ENCODE measurements at places on chromosomes 13 and 19. TPM values are rescaled to one million over a fixed set of nuclear protein-coding genes. Genes with fewer than 3 reads are reported as not detected.

The DCLK1 gene
- 8.6 TPM for polyA plus RNA-seq

The CD22 gene
- 7.5 TPM for polyA plus RNA-seq

The LILRB3 gene
- 1.8 TPM for polyA plus RNA-seq

The KCNN4 gene
- polyA plus RNA-seq: 1.2 TPM

The PPP1R13L gene
- polyA plus RNA-seq: 8.3 TPM

The FPR2 gene
- 0.41 TPM for polyA plus RNA-seq

The SLC27A5 gene
- 8.2 TPM for polyA plus RNA-seq

The TMEM221 gene
- polyA plus RNA-seq: 2.0 TPM

The MBD3L2 gene
- polyA plus RNA-seq: not detected

GRCh38 chr19:920051-920864, 3.1 kb downstream of the KISS1R start:
- DNase-seq: no peak

GRCh38 chr13:51000571-51001260, 91.1 kb downstream of the RNASEH2B start:
- DNase-seq: no peak

DNA sequence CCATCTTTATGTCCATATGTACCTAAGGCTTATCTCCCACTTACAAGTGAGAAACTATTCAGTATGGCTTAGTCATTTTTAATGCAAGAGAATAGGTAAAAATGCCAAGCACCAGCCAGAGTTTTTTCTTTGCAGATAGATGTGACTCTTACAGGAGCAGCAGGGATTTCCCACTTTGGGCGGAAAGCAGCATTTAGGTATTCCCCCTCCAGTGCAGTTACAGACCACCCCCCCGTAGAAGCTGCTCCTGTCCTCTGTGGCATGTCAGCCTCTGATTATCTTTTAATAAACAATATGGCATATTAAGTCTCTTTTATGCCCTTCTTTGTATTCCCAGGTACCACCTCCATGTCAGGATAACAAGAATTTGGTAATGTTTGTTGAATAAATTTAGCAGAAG, 24.7 kb upstream of the USPL1 start:
- DNase-seq: no peak

DNA sequence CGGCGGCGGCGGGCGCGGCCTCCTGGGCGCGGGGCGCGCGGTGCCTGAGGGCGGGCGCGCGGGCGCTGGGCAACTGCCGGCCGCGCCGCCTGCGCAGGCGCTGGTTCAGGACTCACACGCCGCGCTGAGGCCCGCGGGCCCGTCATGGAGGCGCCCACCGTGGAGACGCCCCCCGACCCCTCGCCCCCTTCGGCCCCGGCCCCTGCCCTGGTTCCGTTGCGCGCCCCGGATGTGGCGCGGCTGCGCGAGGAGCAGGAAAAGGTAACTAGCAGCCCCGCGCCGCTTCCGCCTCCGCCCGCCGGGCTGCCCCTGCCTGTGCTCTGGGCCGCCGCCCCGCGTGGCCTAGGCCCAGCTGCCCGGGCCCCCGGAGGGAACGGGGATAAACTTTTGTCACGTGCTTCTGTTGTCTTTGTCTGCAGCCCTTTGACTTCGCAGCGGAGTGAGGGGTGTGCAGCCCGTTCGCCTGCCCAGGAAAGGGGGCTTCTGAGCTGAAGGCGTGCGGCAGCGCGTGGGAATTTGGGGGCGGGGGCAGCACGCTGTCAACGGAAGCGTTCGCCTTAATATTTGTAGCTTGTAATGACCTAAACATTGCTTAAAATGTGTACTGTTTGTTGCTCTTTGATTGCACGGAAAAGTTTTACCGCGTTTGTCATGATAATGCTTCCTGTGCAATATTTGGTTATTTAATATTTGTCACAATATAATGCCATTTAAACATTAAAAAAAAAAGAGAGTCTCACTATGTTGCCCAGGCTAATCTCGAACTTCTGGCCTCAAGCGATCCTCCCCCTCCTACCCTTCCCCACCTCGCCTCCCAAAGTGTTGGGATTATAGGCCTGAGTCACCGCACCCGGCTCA, 594 bp downstream of the URI1 start:
- DNase-seq: no peak

- no peak for DNase-seq
Observed at GRCh38 chr19:38239816-38240215, 15.8 kb upstream of the DPF1 start.

DNA sequence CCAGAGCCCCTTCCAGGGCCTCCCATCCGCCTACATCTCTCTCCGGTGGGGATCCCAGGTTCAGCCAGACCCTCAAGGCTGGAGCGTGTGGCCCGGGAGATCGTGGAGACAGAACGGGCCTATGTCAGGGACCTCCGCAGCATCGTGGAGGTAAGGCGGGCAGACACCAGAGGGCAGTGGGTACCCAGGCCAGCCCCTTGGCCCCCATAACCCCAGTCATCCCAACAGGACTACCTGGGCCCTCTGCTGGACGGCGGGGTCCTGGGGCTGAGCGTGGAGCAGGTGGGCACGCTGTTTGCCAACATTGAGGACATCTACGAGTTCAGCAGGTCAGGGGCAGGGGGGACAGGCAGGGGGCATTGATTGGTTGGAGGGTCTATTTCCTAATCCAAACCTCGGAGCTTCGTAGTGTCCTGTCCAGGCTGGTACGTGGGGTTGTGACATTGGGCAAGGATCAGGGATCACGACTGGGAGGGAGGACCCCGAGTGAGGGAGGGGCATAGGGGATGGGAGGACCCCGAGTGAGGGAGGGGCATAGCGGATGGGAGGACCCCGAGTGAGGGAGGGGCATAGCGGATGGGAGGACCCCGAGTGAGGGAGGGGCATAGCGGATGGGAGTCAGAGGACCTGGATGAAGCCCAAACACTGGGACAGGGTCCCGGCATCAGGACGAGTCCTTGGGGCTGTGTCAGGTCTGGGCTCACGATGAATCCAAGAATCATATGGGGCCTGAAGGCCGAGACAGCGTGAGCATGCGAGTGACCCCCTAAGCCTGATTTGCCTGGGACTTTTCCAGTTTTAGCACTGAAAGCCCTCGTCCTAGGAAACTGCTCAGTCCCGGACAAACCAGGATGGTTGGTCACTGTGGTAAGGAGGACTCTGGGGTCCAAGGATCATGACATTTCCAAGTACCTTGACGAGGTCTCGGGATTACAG, 2.9 kb downstream of the PLEKHG2 start:
- no peak for DNase-seq

DNA sequence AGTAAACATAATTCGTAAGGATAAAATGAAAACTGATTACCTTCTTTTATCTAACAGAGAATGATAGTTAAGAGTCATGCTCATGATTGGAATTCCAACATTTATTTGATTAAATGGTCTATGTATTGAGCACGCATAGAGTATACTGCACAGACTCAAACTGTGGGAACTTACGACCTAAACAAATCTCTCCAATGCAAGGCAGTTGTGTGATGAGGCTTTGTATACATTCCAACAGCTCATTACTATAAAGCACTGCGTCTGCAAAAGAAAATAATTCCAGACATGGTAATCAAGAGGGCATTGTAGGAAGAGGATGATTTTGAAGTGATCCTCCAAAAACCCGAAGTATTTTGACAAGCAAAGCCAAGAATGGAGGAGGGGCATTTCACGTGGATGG, 169.5 kb downstream of the NUFIP1 start:
- no peak for DNase-seq

- DNase-seq: peak; percentile 64
Observed at GRCh38 chr13:30832845-30833332, 73.2 kb upstream of the MEDAG start.

GRCh38 chr19:16379521-16380313, 55.1 kb downstream of the KLF2 start:
- no peak for DNase-seq

DNA sequence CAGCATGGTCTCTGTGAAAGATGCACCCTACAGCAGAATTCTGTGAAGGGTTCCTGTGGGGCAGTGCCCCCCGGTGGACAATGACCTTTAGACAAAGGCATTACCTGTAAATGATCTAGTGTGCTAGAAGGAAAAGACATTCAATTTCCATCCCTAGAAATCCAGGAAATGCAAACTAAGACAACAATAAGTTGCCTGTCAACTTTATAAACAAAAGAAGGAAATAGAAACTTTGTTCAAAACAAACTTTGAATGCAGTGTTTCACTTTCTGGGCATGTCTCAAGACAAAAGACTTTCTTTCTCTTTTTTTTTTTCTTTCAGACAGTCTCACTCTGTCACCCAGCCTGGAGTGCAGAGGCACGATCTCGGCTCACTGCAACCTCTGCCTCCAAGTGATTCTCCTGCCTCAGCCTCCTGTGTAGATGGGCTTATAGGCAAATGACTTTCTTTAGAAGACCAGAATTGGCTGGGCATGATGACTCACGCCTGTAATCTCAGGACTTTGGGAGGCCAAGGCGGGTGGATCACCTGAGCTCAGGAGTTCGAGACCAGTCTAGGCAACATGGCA, 15.5 kb downstream of the TEX101 start:
- DNase-seq: no peak

GRCh38 chr13:48979892-48980291, 4.2 kb downstream of the FNDC3A start:
- no peak for DNase-seq

- DNase-seq: no peak
Observed at GRCh38 chr13:111916201-111916600, 150.7 kb upstream of the SOX1 start.

GRCh38 chr13:51786425-51787265, 17.3 kb downstream of the DHRS12 start:
- no peak for DNase-seq

DNA sequence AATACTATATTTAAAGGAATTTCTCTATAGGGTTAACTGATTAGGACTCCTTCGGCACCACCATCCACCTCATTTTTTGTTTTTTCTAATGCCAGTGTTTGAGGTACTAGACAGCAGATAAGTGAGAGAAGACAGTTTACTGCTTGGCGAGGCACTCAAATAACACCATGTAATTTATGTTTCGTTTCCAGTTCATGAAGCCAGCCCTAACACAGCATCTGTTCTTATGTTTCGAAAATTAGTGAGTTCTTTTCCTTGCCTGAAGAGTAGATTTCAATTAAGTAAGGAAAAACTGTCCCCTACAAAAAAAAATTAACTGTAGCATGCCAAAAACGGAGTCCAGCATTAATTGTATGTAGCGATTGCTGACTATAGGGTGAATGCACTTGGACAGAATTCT, 409.1 kb downstream of the TBC1D4 start:
- no peak for DNase-seq

GRCh38 chr19:34145741-34146202, 26.5 kb upstream of the LSM14A start:
- DNase-seq: peak; percentile 42

- no peak for DNase-seq
Observed at GRCh38 chr13:98144801-98145350, 2.0 kb downstream of the FARP1 start.

- DNase-seq: no peak
Observed at GRCh38 chr19:33496038-33496895, 25.3 kb downstream of the PEPD start.

- DNase-seq: no peak
Observed at GRCh38 chr19:8468761-8469373, 24.1 kb downstream of the HNRNPM start.

- DNase-seq: no peak
Observed at GRCh38 chr13:37074703-37075102, 15.2 kb upstream of the SUPT20H start.

DNA sequence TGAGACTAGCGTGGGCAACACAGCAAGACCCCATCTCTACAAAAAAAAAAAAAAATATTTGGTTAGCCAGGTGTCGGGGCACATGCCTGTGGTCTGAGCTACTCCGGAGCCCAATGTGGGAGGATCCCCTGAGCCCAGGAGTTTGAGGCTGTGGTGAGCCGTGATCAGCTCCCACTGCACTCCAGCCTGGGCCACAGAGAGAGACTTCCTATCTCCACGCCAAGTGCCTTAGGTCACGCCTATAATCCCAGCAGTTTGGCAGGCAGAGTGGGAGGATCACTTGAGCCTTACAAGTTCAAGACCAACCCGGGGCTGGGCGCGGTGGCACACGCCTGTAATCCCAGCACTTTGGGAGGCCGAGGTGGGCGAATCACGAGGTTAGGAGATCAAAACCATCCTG, 8.7 kb upstream of the ADAT3 start:
- DNase-seq: no peak

DNA sequence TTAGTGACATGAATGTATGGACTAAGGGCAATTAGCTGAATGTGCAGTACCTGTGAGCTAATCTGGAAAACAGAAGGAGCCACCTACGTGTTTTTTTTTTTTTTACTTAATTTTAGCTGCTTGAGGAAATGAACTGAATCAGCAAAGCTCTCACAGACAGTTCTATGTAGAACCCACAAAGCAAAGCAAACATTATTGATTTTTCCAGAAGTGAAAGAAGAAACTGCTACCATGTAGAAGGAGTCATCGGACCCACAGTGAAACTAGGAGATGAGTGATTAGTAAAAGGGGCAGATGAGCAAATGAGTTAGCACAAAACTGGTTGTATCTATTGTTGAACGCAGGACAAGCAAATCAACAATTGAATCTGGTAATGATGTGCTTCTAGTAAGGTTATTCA, 94.1 kb upstream of the SLC7A1 start:
- no peak for DNase-seq

- DNase-seq: no peak
Observed at GRCh38 chr13:20788312-20788711, 14.6 kb upstream of the EEF1AKMT1 start.

- DNase-seq: no peak
Observed at GRCh38 chr19:49551531-49551930, 23.7 kb downstream of the RCN3 start.

GRCh38 chr13:38013676-38014075, 144.1 kb upstream of the TRPC4 start:
- DNase-seq: no peak
